ENCODE measurements at places on chromosomes 5 and 9.

DNA sequence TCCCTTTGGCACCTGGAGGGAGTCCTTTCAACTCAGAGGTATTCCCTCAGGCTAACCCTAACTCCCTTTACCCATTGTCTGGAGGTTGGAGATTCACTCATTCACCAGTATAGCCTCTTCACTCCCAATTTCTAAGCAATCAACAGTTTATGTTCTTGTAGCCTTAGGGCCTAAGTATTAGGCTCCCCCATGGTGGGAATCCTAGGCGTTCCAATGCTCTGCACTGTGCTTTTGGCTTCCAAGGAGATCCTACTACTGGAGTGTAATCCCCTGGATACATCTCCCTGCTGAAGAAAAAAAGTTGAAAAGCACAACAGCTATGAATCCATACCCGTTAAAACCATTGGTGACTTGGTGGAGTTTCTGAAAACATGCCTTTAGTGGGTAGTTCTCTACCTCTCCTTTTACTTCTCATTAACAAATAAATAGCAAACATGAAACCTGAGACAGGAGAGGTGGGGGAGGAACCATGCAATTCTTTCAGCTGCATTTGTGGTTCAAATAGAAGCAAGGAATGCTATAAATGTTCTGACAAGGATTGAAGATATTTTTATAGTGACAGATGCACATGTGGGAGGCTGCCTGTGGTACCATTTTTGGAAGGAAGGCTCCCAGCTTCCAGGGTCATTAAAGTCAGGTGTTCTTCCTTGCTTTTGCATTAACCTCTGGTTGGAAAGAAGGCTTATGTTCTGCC, 397.1 kb downstream of the DMAC1 start:
- no peak for DNase-seq

GRCh38 chr5:117102591-117102990, 528.0 kb upstream of the SEMA6A start:
- DNase-seq, result no peak

DNA sequence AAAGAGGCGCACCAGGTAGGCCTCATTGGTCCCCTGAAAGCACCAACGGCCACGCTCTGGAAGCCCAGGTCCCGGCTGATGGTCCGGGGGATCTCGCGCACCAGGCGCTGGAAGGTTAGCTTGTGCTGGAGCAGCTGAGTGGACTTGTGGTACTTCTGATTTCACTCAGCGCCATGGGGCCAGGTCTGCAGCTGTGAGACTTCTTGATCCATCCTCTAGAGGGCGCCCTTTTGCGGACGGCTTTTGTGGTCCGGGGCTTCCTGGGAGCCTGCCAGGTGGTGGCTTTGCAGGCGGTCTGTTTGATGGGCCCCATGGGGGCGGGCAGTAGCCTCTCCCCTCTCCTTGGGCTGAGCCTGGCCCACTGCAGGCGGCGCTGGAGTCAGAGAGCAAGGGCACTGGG, 10.4 kb downstream of the TAF11L12 start:
- no peak for DNase-seq

- no peak for DNase-seq
Measured at GRCh38 chr5:173808079-173808808, 79.9 kb upstream of the CPEB4 start.

DNA sequence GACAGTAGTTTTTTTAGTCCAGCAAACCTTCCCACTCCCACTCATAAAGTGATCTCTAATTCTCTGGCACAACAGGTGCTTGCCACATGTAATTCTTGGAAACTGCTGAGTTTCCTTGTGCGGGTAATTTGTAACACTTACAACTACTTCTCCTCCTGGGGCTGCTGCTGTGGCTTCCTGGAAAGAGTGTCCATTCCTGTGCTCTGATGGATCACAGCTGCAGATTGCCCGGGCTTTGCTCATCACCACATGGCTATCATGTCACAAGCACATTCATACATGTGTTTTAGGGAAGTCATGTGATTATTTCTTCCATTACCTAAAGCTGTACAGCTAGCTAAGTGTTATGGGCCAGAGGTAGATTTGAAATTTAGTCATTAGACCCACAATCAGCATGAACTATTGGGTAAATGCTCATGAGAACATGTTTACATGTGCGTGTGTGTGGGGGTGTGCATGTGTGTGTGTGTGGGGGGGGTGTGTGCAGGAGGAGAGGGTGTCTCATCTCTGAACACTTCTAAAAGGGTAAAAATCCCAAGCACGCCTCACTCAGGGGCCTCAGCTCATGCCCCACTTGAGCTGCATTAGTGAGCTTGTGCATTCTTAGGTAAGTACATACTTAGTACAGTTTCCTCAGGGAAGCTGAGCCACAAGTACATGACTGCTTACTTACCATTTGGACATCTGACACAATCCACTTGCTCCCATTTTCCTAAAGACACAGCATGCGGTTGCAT, 118.1 kb upstream of the CCDC112 start:
- DNase-seq, result no peak

GRCh38 chr5:31884896-31885295, 246.0 kb downstream of the PDZD2 start:
- DNase-seq, result no peak

- DNase-seq, result no peak
Measured at GRCh38 chr5:2130361-2130760, 247.6 kb upstream of the IRX4 start.

GRCh38 chr5:122173474-122174415, 44.4 kb downstream of the ZNF474 start:
- no peak for DNase-seq

DNA sequence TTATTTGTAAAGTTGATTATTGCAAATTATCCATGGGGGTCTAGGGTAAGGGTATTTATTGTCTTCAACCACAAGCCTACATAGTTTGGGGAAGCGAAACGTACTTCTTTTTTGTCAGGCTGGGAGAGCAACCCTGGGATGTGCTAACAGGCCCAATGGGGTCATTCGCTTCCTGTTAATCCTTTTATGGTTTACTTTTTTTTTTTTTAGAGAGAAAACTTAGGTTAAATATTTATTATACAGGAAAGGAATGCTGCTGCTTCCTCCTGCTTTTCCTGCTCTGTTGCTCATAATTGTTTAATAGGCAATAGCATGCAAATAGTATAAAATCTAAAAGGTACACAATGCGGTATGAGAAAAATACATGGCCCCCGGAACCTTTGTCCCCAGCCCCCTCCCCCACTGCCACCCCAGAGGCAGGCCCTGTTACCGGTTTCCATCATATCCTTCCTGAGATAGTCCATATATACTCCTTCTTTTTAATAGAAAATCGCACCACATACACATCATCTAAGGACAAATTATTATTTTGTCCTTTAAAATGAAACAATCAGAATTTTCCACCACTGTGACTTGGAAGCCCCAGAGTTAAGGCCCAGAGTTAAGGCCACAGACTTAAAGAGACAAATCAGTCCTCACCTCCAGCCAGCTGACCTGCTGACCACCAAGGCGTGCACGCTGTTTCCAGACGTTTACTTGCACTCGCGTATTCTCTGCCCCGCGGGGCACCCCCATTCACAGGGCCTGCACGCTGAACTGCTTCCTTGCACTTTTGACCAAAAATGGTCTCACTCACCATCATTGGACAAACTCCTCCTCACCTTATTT, 83.9 kb downstream of the NDFIP1 start:
- no peak for DNase-seq

GRCh38 chr5:98795243-98795642, 21.8 kb downstream of the RGMB start:
- DNase-seq, result no peak

- DNase-seq, result no peak
Measured at GRCh38 chr5:171010816-171011215, 149.0 kb downstream of the RANBP17 start.

- no peak for DNase-seq
Measured at GRCh38 chr5:16921211-16921610, 14.9 kb downstream of the MYO10 start.

DNA sequence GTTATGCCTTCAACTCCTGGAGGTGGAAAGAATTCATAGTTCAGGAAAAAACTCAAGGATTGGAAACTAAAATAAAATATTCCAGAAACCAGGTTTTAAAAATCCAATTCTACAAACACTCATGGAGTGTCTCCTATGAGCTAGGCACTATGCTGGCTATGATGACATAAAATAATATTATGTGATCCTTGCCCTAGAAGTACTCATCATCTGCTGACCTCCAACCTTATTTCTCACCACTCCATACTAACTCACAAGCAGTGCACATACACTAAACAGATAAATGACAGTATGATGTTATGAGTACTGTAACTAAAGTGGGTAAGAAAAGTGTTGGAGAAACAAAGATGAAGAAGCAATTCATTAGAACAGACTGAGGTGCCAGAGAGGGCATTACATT, 93.2 kb upstream of the NR5A1 start:
- DNase-seq, result no peak

DNA sequence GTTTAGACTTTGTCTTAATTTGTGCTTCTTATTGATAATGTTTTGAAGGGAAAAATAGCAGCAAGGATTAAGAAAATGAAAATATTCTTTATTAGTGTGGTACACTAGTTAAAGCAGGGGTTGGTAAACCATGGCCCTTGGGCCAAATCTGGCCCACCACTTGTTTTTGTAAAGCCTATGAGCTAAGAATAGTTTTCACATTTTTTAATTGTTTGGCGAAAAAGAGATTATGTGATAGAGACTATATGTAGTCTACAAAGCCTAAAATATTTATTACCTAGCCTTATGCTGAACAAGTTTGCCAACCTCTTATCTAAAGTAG, 57.2 kb downstream of the KCNN2 start:
- no peak for DNase-seq

GRCh38 chr9:136678624-136679023, 8.6 kb downstream of the AGPAT2 start:
- no peak for DNase-seq

- no peak for DNase-seq
Measured at GRCh38 chr9:113468716-113469448, 5.4 kb downstream of the RGS3 start.

DNA sequence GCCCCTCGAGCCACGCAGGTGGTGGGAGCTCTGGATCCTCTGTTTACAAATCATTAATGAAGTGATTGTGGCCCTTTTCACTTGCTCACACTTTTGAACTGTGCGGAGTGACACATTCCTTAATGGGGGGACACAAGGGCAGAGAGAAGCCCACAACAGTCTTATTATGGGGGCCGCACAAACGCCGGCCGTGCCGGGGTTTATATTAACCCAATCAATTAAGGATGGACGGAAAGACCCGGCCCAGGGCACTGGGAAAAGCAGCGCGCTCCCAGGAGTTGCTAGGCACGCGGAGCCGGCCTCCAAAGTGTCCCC, 634.8 kb downstream of the IRX1 start:
- DNase-seq, result no peak

GRCh38 chr9:81116340-81117137, 572.8 kb downstream of the TLE1 start:
- DNase-seq, result no peak

DNA sequence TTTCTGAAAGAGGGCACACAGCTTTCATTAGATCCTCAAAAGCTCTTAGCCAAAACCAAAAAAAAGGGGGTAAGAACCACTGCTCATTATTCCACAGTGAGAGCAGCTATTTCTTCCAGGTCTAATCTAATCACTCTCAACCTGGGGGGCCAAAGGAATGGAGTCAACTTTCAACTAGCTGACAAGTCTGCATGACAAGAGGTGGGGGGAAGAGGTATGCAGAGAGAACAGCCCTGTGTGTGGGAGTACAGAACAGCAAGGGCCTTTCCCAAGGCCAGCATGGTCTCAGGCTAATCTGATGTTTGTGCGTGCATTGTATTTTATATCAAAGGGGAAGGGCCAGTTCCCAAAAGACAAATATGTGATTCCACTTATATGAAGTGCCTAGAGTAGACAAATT, 36.9 kb upstream of the PIP5K1B start:
- DNase-seq, result no peak

GRCh38 chr9:88824711-88825110, 166.6 kb upstream of the S1PR3 start:
- DNase-seq, result no peak

- no peak for DNase-seq
Measured at GRCh38 chr5:109931049-109931780, 241.5 kb downstream of the MAN2A1 start.

GRCh38 chr9:98457726-98458370, 202.4 kb upstream of the TBC1D2 start:
- no peak for DNase-seq

GRCh38 chr9:17291766-17292165, 156.9 kb downstream of the CNTLN start:
- DNase-seq, result no peak

DNA sequence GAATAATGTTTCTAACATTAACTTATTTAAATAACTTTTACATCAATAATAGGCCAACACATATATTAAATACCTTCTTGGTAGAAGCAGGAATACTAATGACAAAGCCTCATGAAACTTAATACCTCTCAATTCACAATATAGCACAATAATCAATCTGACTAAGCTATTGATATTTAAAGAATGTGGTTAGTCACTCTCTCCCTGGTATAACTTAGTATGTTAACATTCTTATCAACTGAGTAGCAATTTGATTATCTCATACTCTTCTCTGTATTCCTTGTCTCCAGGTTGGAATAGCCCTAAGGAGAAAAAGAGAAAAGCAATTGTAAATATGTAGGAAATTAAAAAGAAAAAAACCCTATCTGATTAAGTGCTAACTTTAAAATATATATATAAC, 4.9 kb upstream of the PGGT1B start:
- DNase-seq, result no peak

DNA sequence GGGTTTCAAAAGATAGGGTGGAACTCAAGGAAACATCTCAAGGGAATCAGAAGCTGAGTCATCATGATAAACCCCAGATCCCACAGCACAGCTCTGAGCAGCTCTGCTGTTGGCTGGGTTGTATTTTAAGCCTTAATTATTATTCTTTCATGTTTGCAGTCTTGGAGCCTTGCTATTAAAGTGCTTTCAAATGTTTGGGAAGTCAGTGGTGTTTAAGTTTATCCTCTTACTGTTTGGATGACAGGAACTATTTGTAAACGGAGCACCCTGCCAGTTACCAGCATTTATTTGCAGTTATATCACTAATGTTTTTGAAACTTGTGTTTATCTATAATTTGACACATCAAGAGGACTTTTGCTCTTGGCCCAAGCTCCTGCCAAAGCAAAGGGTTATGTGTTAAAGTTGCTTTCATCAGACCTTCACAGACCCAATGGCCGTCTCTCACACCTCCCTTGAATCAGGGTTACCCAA, 141.1 kb upstream of the SPDL1 start:
- DNase-seq, result no peak

Measured in central memory CD4-positive, alpha-beta T cell (primary cell).